Lung microvascular endothelial cell (primary cell): ENCODE measurements at places on chromosomes 11 and 22. TPM values are rescaled to one million over a fixed set of nuclear protein-coding genes. Genes with fewer than 3 reads are reported as not detected.

The NUP160 gene
- total RNA-seq = 12.6 and 14.9 TPM in 2 replicates

The ESAM gene
- total RNA-seq = 8.9 and 35.1 TPM in 2 replicates

The MYOD1 gene
- total RNA-seq = not detected in 2 replicates

The MUC5AC gene
- not detected in 2 replicates for total RNA-seq

The FAM83F gene
- total RNA-seq = not detected in 2 replicates

The PLAAT3 gene
- total RNA-seq = 56.2 and 63.1 TPM in 2 replicates

The UPK3A gene
- total RNA-seq = not detected in 2 replicates

- no peak for DNase-seq
These were observed 31.7 kb downstream of the POU2F3 start for GRCh38 chr11:120271672-120272071.

DNA sequence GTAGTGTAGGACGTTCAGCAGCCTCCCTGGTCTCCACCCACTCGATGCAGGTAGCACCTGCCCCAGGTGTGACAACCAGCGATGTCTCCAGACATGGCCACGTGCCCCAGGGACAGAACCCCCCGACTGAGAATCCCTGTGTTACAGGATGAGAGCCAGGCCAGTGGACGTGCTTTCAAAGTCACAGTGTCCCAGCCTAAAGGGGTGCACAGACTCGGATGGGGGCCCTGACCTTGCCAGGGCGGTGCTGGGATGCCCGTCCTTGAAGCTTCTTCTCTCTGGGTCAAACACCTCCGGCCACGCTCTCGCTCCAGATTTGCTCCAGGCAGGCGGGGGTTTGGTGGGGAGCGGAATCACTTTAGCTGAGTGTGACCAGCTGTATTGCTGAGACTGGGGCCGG lies 23.3 kb upstream of the GAL start:
- no peak for DNase-seq

- DNase-seq = peak; percentile 85
These were observed 15.3 kb upstream of the ZC3H12C start for GRCh38 chr11:110077831-110078325.

DNA sequence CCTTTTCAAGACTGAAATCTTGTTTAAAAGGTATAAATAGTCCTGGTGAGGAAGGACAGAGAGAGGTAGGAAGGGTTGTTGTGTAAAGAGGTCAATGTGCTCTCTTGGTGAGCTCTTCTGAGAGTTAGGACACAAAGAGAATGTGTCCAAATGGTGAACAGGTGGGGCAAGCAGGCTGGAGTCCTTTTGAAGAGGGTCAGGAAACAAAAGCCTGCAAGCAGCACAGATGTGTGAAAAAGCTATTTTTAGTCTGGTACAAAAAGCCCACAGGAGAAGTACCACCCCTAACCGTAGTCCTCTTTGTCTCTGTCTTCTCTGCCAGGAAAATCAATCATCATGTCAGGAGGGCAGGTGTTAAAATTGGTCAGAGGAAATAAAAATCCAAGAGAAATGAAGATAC lies 54.4 kb upstream of the SYN3 start:
- no peak for DNase-seq

- peak; percentile 51 for DNase-seq
These were observed 36.9 kb downstream of the CHRDL2 start for GRCh38 chr11:74694136-74694930.

DNA sequence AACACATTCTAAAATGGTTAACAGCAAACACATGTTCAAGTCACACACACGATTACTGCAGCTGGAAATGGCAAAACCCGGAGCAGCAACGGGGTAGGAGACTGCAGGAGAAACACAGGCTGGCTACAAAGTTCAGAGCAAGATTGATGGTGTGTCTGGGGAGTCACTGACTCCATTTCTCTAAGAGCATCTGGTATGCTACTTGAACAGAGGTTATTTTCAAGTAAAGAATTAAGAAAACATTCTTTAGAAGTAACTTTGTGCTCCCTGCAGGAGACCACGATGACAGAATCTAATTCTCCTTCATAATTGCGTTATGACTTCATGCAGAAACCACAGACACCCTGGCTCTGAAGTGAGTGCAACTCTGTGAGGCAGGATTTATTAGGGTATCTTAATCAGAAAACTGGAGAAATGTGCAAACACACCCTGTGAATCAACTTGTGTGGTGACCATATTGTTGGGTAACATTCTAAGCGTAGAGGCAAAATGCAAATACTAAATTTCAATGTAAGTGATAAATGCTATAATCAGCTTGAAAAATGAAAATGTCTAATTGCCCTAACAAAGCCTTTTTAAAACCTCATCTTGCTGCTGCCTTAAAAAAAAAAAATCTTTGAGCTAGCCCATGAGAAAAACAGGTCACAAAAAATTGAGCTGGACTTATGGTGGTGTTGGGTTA lies 303.0 kb downstream of the CADM1 start:
- no peak for DNase-seq

DNA sequence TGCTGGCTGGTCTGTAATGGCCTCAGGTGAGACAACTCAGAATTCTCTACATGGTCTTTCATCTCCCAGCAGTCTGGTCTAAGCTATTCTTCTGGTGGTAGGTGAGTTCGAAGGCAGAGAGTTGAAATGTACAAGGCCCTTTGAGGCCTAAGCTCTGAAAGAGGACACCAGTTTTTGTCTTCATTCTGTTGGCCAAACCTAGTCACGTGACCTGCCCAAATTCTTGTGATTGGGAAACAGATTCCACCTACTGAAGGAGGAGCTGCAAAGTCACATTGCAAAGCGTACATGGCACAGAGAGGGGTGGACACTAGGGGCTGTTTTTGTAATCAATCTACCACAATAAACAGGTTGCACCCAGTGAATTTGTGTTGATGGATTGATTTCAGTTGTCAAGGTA lies 193.5 kb downstream of the NAV2 start:
- DNase-seq = no peak

GRCh38 chr22:36129071-36129470 lies 31.5 kb downstream of the APOL3 start:
- DNase-seq = no peak

- no peak for DNase-seq
These were observed 197.7 kb downstream of the CASP12 start for GRCh38 chr11:104700609-104701008.

- DNase-seq = peak; percentile 53
These were observed 428.8 kb downstream of the DYNC2H1 start for GRCh38 chr11:103537904-103538502.

DNA sequence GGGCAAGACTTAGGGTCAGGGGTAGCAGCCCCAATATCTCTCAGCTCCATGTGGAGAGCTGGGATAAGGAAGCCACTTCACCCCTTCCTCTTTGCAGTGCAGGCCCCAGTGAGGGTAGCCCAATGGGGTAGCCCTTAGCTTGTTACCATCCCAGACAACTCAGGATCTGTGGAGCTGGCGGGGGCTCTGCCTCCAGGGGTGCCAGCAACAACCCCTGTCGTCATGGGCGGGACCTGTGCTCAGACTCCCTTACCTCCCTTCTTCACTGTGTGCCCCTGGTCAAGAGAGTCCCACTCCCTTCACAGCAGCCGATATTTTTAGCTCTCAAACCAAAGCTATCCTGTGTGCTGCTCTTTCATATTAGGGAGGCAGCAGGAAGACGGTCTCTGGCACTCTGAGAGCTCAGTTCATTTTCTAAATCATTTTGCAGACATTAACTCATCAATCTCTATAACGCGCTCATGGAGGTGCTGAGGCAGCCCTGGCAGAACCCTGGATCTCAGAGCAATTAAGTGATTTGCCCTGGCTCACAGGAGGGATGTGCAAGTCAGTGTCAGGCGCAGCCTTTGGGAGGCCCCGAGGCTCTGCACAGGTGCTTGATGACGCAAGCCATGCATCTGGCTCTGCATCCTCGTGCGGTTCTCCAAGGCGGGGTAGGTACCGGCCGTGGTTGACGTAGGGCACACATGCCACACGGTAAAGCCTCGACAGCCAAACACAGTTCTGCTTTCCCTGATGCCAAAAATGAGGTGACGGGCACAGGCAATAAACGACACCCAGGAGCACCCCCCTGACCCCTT lies 357.6 kb downstream of the SHANK2 start:
- no peak for DNase-seq

DNA sequence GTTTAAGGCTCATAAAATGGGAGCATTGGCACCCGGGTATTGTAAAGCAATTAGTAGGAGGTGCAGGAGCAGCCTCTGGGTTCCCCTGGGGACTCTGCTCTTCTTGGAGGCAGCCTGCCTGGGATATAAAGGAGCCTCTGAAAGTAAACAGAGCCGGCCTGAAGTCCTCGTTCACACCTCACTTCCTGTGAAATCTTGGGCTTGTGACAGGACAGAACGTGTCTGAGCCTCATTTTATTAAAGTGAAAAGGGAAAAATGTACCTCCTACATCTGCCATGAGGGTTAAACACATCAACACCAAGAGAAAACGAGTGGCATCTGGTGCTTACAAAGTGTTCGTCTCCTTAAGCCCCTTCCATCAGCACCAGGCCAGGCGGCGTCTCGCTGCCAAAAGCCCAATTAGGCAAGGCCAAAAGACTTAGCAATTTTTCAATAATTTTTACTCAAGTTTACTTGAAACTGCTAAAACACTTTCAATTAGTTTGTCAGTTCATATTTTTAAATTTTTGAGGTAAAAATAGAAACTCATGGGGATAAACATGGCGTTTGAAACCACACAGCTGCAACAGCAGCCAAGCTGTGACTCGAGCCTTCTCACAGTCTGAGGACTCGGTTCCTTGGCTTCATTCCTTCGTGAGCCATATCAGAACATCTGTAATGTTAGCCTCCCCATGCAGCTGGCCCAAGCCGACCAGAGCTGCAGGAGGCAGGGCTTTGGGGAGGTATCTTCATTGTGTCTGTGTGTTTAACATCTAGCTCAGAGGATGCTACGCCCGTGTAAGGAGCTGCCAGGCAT lies 33.6 kb downstream of the MAP6 start:
- no peak for DNase-seq

DNA sequence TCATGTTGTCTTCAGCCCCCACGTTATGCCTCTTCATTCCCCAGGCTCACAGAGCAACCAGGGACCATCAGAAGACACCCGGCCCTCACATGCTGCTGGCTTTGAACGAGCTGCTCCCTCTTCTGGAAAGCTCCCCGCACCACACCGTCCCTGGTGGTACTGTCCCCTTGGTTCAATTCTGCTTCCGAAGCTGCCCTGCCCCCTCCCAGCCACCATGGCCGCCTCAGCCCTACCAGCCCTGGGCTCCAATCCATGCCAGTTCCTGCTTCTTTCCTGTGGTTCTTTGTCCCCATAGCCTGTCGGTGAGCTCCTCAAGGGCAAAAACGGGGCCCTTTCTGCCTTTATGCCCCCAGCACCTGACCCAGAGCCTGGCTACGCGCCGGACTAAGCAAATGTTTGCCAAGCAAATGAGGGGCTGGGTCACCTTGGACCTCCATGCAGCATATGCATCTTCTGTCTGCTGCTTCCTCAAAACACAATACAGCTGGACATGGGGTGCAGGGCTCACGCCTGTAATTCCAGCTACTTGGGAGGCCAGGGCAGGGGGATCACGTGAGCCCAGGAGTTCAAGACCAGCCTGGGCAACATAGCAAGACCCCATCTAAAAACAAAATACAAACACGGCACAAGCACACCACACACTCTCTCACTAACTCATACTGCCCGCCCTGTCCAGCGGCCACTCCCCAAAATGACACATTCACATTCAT lies 21.3 kb downstream of the TNKS1BP1 start:
- peak; percentile 62 for DNase-seq

GRCh38 chr11:129144256-129144655 lies 47.9 kb downstream of the ARHGAP32 start:
- DNase-seq = no peak

GRCh38 chr22:37556710-37557109 lies 3.6 kb upstream of the CDC42EP1 start:
- no peak for DNase-seq

DNA sequence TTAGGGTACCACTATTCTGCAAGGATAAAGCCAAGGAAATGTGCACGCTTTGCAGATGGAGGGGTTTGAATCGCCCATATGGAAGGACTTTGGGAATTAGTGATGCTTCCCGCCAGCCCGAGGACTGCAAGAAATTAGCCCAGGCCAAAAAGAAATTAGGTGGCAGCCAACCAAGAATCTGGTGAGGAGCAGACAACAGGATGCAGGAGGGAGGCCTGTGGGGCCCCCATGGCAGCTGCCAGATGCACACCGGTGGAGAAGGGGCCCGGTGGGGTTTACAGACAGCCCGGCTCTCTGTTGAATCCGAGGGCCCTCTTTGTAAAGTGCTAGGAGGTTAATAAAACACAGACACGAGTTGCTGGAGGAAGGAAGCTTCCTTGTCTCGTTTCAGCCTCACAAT lies 73.5 kb downstream of the TIMP3 start:
- no peak for DNase-seq

- peak; percentile 4 for DNase-seq
These were observed 889 bp upstream of the DMC1 start for GRCh38 chr22:38570779-38571364.

- DNase-seq = no peak
These were observed 71.3 kb upstream of the GRIA4 start for GRCh38 chr11:105538588-105538987.

GRCh38 chr11:76803811-76804600 lies 20.9 kb downstream of the TSKU start:
- no peak for DNase-seq

- DNase-seq = no peak
These were observed 11.0 kb upstream of the SCARF2 start for GRCh38 chr22:20448630-20449029.

DNA sequence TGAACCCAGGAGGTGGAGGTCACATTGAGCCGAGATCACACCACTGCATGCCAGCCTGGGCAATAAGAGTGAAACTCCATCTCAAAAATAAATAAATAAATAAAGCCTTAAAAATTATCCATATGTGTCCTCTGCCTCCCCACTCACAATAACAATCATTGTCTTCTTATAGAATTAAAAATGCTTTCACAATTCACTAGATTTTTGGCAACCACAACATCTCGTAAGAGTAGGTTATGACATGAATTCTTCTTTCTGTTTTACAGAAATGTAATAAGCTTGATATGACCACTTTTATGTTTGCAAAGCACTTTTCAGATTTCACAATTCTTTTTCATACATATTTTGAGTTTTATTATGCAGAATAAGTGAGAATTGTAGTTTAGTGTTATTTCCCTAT lies 54.5 kb upstream of the HSPA8 start:
- DNase-seq = no peak

GRCh38 chr11:93133488-93134109 lies 64.2 kb downstream of the SLC36A4 start:
- no peak for DNase-seq
